ENCODE measurements at places on chromosomes 6 and 20. TPM values are rescaled to one million over a fixed set of nuclear protein-coding genes. Genes with fewer than 3 reads are reported as not detected.

The HSD17B8 gene
- total RNA-seq: 10.9 TPM

The PKIB gene
- 2.1 TPM for total RNA-seq

The LY6G6D gene
- not detected for total RNA-seq

The PPP1R16B gene
- total RNA-seq: under 0.01 TPM

The PHACTR1 gene
- total RNA-seq: 0.34 TPM

The NKAIN2 gene
- total RNA-seq: not detected

The PLEKHG1 gene
- total RNA-seq: 3.3 TPM

The TMC2 gene
- total RNA-seq: 0.09 TPM

The BANF2 gene
- total RNA-seq: not detected

The COL21A1 gene
- 15.5 TPM for total RNA-seq
